NCI-H774 (cell line): ENCODE measurements at places on chromosomes 12 and 14.

- no peak for DNase-seq
Measured at GRCh38 chr12:78118486-78118885, 287.8 kb downstream of the NAV3 start.

GRCh38 chr12:92529944-92530343 is 172.8 kb upstream of the PLEKHG7 start:
- no peak for DNase-seq

GRCh38 chr12:49635036-49635435 is 11.7 kb downstream of the PRPF40B start:
- DNase-seq, result no peak

DNA sequence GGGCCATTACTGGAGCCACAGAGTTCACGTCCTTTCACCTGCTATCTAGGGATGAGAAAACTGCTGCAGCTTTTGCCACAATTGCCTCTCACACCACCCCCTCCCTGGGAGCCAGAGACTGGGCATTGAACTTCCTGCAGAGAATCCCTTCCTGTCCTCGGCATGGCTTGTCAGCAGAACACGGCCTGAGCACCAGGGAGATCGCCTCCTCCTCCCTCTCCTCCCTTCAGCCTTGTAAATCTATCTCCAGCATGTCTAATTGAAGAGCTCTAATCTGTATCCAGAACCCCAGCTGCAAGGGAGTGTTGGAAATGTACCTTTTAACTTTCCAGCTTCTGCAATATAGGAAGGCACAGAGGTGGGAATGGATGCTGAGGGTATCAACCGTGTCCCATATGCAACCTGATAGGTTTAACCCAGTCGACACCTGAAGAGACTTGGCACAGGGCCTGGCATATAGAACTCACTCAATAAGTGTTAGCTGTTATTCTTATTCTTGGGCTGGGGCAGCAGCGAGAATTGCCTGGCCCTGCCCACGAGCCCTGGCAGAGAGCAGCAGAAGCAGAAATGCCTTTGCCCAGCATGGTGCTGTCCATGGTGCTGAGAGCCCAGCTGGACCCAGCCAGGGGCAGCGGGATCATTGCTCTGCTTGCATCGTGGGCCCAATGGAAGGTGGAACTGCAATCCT is 26.8 kb downstream of the TMEM63C start:
- DNase-seq, result no peak

DNA sequence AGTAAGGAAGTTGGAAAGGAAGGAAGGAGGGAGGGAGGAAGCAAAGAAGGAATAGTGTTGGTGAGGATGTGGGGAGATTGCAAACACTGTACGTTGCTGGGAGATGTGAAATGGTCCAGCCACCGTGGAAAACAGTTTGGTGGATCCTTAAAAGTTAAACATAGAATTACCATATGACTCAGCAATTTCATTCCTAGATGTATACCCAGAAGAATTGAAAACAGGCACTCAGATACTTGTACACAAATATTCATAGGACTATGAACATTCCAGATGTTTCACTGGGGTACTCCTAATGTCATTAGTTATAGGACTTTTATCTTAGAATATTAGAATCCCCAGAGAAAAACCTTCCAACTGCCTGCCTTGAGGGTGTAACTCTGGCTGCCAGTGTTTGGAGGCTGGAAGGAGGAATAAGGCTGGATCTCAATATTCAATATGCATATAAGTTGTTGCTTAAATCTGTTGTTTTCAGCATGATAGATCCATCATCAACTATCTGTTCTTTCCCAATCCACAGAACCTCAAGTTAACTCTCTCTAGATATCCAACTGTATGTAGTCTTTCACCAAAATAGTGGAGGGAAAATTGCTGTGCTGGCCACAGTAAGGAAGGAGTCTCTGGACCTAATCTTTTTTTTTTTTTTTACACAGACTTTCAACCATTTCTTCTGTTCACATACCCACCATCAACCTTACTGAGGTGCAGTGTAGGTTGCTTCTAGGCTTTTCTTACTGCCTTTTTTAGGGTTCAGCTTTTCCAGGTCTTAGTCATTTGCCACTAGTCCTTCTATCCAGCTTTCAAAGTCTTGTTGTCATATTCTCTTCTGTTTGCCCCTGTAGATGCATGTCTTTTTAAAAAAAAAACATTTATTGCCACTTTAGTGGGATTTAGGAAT is 94.5 kb downstream of the DNAI7 start:
- DNase-seq, result no peak

- no peak for DNase-seq
Measured at GRCh38 chr14:39383741-39384140, 48.5 kb downstream of the FBXO33 start.

DNA sequence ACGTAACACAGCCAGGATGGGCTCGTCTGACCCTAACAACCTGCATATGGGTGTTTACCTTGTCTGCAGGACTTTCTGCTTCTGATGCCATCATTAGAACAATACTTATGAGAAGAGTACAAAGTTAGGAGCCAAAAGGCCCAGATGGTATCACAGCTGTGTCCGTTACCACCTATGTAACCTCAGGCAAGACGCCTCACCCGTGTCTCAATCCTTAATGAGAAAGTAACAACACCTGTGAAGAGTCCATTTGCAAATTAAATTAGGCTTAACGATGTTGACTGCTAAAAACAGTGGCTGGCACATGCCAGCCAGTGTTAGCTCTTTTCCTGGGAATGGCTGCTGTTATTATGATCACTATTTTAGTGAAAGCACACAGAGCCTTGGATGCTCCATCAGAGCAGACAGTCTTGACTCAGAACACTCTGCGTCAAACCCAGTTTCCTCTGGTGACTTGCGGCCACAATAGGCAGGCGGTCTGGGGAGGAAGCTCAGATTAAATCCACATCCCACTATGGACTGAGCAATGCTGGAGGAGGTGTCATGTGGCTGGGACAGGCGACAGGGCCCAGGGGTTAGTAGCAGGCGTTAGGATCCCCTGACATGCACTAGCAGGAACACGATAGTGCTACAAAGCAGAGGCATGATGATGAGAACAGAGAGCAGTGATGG is 125.3 kb downstream of the SLC15A4 start:
- DNase-seq, result no peak

- no peak for DNase-seq
Measured at GRCh38 chr12:30643366-30643765, 52.3 kb downstream of the IPO8 start.

GRCh38 chr14:50714450-50715073 is 46.5 kb upstream of the SAV1 start:
- no peak for DNase-seq

- DNase-seq, result no peak
Measured at GRCh38 chr12:26298785-26299621, 103.6 kb downstream of the SSPN start.

GRCh38 chr12:58930770-58931324 is 10.5 kb upstream of the LRIG3 start:
- no peak for DNase-seq

GRCh38 chr14:105142651-105143450 is 25.7 kb downstream of the JAG2 start:
- no peak for DNase-seq

DNA sequence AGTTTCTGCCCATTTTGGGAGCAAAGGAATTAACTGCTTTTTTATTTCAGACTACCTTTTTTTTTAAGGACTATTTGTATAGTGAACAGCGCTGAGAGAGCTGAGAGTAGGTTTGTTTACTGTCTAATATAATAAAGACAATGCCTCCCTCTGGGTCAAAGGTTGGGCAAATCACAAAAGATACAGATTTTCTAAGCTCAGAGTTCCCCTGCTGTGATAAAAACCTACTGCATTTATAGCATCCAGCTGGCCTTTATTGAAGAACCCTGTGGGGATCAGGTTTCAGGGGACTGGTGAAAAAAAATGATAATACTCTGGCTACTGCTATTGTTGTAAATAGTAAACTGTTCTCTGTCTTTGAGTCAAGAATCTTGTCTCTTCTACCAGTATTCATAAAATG is 28.7 kb downstream of the CCDC59 start:
- DNase-seq, result peak; percentile 86

DNA sequence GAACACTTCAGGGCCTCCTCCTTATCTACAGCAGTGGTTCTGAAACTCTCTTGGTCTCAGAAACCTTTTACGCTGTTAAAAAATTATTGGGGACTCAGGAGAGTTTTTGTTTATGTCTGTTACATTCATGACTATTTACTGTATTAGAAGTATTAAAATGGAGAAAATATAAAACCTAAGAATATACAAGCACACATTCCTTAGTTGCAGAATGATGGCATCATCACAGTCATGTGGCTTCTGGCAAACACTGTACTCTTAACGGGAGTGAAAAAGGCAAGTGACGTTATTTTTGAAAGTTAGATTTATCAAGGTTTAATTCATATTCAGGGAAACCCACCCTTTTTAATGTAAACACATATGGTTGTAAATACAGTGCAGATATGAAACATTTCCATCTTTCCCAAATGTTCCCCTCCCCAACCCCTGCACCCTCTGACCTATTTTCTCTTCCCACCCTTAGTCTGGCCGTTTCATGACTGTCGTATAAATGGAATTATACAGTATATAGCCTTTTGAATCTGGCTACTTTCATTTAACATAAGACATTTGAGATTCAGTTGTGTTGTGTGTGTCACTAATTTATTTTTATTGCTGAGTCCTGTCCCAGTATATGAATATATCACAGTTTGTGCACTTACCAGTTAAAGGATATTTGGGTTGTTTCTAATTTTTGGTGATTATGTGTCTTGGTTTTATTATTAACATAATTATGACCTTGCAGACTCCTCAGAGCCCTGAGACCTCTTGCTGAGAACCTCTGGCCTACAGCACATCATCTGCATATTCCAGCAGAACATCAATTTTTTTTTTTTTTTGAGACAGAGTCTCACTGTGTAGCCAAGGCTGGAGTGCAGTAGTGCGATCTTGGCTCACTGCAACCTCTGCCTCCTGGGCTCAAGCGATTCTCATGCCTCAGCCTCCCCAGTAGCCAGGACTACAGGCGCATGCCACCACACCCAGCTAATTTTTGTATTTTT is 457.0 kb downstream of the PCNX1 start:
- no peak for DNase-seq

DNA sequence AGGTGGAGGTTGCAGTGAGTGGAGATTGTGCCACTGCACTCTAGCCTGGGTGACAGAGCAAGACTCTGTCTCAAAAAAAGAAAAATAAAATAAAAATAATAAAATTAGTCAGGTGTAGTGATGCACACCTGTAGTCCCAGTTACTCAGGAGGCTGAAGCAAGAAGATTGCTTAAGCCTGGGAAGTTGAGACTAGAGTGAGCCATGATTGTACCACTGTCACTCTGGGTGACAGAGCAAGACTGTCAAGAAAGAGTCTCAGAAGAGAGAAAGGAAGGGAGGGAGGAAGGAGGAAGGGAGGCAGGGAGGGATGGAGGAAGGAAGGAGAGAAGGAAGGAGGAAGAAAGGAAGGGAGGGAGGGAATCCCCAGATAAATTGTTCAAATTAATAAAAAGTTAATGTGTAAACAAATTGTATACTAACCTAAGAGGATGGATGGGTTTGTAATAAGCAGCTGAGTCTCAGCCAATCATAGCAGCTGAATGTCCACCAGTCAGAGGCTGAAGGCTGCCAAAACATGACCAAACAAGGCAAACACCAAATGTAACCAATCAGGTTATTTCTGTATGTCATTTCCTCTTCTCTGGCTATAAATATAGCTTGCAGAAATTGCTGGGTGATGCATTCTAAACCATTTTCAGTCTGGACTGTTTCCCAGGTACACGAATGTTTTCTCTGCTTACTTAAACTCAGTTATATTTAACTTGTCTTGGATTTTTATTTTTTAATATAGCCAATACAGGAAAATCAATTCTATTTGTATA is 6.1 kb upstream of the CDCA4 start:
- DNase-seq, result no peak

- no peak for DNase-seq
Measured at GRCh38 chr12:108090932-108091678, 38.0 kb upstream of the WSCD2 start.

- DNase-seq, result no peak
Measured at GRCh38 chr12:109572506-109572845, 828 bp downstream of the MMAB start.

DNA sequence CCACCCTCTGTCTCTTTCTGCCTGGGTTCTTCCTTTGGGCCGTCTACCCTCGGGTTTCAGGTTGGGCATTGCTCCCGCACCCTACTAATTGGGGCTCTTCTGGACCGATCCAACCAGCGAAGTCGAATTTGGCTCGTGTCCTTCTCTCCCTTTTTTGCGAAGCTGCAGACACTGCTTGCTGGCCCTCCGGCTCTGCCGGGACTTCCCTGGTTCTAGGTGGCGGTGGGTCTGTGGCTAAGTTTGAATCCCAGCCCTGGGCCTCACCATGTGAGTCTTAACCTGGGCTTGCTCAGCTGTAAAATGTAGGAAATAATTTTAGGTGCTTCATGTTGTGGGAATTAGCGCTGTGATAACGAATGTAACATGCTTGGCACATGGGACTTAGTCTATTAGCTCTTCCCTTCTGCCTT is 418 bp upstream of the CISTR start:
- DNase-seq, result no peak

GRCh38 chr12:12527820-12528296 is 34.8 kb downstream of the DUSP16 start:
- no peak for DNase-seq

DNA sequence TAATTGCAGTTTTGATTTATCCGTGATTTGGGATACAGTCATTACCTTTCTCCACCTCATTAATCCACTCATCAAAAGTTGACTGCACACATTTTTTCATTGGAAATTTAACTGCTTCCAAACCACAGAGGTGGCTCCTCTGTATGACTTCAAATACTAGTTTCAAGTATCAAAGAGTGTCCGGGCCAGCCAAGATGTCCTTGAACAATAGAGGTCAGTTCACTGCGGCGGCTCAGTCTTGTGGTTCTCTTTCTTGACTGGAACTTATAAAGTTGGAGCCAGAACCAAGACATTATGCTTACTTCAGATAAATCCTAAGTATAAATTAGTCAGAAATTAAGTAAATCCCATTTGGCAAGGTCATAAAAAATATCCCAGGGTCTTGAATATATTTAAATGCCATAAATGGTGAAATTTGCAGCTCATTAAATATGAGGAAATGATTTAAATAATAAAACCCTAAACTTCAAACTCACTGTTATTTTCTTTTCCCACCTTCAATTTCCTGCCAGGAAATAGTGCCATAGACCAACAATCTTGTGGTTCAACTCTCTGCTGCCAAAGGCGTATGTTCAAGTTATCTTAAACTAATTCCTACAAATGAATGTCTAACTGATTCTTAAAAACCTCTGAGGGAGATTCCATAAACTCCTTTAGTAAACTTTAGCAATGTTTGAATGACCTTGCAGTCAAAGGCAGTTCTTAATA is 360.8 kb downstream of the AEBP2 start:
- no peak for DNase-seq

GRCh38 chr12:81207664-81208063 is 129.8 kb downstream of the ACSS3 start:
- no peak for DNase-seq

GRCh38 chr14:77306851-77307496 is 13.7 kb downstream of the POMT2 start:
- DNase-seq, result no peak

GRCh38 chr14:61147831-61148549 is 133.1 kb downstream of the TMEM30B start:
- no peak for DNase-seq

DNA sequence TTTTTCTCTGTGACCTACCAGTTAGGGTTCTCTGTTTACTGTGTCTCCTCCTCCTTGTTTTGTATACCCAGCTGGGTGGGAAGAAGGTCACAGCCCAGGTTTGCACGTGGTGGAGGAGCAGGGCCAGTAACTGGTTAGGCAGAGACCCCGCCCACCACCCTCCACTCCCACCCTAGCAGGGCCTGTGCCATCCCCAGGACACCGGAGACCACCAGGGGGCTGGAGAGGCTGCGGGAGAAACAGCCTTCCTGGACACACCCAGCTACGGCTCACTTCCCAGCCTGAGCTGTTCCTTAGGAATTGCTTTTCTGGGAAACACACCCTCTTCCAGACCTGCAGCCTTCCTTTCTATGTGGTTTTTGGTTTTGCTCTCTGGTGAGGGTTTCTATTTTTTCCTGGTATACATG is 21.1 kb downstream of the BDKRB2 start:
- DNase-seq, result no peak
